Muscle of back (tissue), 13 donors: ENCODE measurements at places on chromosomes 4 and X. TPM values are rescaled to one million over a fixed set of nuclear protein-coding genes. Genes with fewer than 3 reads are reported as not detected.

GRCh38 chr4:3655963-3656362, 110.2 kb upstream of the ADRA2C start:
- no peak for DNase-seq

DNA sequence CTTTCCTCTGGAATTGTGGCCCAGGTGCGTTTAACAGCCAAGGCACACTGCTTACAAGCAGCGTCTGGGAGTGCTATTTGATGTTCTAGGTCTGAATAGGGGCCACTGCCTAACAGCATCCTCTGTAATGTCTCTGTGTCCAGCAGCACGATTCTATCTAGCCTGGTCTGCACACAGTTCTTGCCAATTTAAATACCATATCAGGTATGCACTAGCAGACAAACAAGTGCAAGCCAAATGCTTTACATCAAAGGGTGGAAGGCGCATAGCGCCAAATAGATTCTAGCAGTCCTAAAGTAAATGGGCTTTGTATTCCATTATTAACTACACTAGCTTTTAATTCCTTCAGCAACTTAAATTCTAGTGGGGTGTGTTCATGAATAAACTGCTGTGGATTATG, 15.8 kb upstream of the UGDH start:
- DNase-seq = no peak

GRCh38 chr4:1532549-1533395, 126.5 kb upstream of the NKX1-1 start:
- no peak for DNase-seq

DNA sequence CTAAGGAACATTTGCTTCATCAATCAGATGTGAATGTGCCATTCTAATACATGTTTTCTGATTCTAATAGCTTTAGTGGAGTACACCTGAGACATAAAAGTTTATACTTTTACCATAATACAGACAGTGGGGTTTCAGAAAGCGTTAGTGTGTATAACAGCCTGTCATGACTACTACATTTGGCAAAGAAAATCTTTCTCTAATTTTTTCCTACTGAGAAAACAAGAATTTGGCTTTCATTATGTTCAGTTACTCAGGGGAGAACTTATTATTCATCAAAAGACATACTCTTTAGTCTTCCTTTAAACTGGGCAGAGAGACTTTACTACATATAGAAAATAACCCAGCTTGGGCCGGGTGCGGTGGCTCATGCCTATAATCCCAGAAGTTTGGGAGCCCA, 104.9 kb downstream of the PCDH18 start:
- no peak for DNase-seq

PUDP gene
- polyA plus RNA-seq = 31.4 TPM

PTPN13 gene
- polyA plus RNA-seq = 5.6 TPM

- no peak for DNase-seq
These were observed 214.4 kb upstream of the KLF3 start for GRCh38 chr4:38449506-38450174.

GRCh38 chr4:129223945-129224344, 128.0 kb downstream of the C4orf33 start:
- no peak for DNase-seq

SMIM43 gene
- 1.3 TPM for polyA plus RNA-seq
